ENCODE measurements at places on chromosomes 1 and 21.

DNA sequence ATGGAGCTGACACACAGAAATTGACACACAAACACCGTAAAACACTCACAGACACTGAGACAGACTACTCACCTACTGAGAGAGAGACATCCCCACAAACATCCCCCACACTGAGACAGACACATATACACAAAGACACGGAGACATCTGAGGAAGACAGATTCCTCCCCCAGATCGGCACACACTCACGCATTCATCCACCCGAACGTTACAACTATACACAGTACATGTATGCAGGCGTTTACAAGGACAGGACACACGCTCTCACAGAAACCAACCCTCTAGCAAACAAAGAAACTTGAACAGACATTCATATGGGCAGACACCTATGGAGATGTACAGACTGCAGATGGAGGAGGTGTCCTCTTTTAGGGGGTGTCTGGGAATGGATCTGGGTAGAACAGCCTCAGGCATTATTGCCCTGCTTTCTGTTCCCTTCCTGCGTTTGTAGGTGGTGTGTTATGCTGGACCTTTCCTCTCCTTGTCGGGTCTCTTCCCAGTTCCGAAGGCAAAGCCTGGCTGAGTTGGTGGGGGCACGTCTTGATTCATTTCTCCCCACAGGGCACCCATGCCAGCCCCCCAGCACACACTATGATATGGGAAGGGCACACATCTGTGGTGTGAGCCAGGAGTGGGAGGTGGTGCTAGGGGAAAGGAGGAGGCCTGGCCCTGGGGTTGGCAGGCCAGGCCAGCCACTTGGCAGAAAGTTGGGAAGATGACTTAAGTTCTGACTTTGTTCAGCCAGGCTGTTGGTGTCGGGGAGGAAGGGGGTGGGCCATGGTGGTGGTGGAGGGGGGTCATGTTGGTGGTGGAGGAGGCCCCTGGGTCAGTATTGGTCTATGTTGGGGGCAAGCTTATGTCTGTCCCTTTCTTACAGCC, 1.5 kb downstream of the KIRREL1 start:
- no peak for DNase-seq

- no peak for DNase-seq
Measured at GRCh38 chr1:99816656-99817055, 33.5 kb upstream of the AGL start.

GRCh38 chr1:218778257-218779126, 395.2 kb upstream of the LYPLAL1 start:
- DNase-seq, result no peak

- no peak for DNase-seq
Measured at GRCh38 chr1:20233394-20233793, 47.1 kb upstream of the PLA2G2C start.

- no peak for DNase-seq
Measured at GRCh38 chr1:30196872-30197638, 526.3 kb downstream of the MATN1 start.

DNA sequence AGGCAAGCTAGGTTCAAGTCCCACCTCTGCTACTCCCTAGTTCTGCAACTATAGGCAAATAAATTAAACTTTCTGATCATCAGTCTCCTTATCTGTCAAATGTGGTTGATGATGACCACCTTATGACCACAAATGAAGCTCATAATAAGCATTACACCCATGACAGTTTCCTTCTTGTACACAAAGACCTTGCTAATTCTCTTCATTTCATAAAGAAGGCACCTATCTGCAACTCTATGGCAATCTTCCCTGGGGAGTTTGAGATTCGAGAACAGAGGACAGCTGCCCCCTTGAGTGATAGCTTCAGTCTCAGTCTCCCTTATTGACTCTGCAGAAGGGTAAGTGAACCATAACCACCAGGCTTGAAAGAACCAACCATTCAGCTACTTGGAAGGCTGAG, 503.1 kb upstream of the DAB1 start:
- no peak for DNase-seq
